DND-41 (cell line): ENCODE measurements at places on chromosomes 3 and 15.

DNA sequence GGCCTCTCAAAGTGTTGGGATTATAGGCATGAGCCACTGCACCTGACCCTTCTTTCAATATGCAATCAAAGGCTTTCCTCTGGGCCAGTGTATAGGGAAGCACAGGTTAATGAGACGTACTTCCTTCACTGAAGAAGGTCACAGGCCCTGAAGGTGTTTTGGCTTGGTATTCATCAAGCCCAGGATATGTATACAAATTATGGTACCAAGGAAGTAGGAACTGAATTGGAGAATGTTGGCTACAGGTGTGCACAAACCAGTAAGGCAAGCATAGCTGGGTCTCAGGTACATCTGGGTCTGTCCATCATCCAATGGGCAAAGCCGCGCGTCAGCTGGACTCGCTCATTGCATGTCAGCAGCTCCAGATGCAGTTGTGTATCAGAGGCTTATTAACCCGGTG lies 237.9 kb downstream of the ADAMTS17 start:
- DNase-seq = no peak

DNA sequence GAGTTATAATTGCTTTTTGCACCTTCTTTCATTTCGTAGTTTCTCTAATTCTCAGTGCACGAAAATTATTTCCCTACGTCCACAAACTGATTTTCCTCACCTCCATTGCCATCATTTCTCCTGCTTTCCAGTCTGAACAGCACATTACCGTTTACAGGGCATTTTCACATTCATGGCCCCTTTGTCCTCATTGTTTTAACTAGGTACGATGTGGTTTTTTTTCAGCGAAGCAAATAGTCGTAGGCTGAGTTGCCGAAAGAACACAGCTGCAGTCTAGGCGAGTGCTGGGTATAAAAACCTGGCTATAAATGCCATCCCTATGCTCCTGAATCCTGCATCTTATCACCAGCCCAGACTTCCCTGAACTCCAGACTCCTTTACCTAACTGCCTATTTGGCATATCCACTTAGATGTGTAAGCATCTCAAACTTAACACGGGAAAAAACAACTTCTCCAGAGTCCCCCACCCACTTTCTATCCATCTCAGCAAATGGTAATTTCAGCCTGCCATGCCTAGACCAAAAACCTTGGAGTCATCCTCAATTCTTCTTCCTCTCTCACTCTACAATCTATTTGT lies 691 bp upstream of the FSIP1 start:
- no peak for DNase-seq

GRCh38 chr3:191324936-191325335 lies 4.3 kb upstream of the CCDC50 start:
- no peak for DNase-seq

DNA sequence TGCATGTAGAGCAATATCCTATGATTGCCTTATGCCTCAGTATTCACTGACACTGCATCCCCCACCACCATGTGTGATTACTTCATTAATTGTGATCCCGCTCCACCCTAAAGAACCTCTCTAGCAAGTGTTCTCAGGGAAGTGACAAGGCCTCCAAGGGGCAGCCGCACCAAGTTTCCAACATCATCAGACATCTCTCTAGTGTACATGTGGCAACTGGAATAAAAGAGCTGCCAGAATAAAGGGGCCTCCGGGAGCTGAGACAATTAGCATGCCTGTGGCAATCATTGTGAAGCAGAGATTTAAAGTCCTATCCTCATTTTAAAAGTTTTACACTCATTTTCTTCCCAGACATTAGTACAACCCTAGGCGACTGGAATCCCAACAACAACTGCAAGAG lies 902.1 kb upstream of the SEMA6D start:
- DNase-seq = no peak

GRCh38 chr3:189944285-189945145 lies 176.2 kb downstream of the P3H2 start:
- no peak for DNase-seq

DNA sequence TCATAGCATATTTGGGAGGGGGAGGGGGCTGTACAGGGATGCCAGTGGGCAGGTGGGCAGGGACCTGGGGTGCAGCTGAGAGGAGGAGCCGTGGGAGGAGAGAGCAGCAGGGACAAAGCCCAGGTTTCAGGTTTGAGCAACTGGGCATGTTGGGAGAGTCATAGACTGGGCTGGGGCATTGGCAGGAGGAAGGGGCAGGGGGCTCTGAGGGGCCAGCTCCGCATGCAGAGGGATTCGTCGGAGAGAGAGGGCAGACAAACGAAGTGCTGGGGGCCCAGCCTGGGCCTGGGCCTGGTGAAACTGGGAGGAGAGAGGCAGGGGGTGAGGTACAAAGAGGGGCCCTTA lies 25.2 kb downstream of the RASGRF1 start:
- no peak for DNase-seq

DNA sequence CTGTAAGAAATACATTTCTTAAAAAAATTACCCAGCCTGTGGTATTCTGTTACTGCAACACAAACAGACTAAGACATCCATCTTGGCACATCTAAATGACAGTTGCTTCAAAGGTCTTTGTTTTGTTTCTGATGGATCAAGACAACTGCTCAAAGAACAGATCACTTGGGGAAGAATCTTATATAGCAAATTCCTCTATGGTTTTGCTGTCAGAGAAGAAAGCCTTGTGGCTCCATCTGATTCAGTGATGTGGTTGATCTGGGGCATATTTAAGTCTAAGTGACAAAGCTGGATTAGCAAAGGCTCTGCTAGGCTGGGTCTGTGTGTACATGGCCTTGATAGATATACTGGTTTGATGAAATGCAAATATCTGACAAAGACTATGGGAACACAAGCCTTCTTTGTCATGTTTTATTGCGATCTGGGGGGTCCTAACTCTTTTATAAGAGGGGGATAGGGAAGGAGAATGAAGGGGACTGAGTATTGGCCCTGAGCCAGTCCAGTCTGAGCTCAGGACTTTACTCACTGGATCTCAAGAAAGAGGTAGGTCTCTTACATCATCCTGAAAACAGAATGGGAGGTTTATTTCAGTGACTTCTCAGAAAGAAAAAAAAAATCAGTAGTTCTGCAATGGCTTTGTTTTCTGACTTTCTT lies 14.3 kb upstream of the LIMD1 start:
- DNase-seq = no peak

GRCh38 chr15:77527164-77527778 lies 105.4 kb downstream of the LINGO1 start:
- DNase-seq = peak; percentile 70

DNA sequence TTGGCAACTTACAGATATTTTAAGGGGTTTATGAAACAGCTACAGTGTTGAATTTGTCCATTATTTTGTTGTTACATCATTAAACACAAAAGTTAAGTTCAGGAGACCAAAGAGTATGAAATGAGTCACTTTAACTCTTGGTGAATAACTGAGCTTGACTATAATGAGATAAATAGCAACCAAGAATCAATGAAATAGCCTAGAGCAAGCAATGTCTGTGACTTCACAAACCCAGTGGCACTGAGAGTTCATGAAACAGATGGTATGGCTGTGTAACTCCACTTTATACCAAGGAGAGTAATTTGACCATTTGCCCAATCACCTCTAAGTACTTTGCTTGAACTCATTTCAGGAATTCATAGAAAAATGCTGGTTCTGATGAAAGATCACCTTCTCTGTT lies 169.6 kb upstream of the GADL1 start:
- DNase-seq = no peak

- no peak for DNase-seq
Observed at GRCh38 chr3:188559072-188559429, 405.1 kb downstream of the LPP start.

DNA sequence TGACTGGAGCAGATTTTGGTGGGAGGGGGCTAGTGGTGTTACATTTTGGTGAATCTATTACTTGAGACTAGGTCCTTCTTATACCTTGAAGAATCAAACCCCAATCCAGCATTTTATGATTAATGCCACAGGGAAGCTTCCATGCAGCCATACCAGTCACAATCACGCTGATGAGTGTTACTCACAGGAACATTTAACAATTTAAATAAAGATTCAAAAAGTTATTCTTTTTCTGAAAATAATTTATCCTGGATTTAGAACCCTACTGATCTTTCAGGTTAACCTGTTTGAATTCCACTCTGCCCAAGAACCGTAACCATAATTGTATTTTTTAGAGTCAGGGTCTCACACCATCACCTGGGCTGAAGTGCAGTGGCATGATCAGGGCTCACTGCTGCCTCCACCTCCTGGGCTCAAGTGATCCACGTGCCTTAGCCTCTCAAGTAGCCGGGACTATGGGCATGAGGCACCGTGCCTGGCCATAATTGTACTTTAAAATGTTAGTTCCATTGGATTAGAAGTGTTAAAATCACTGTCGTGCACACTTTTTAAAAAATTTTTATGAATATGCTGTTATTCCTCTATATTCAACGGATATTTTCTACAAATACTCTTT lies 929 bp upstream of the MTMR10 start:
- DNase-seq = peak; percentile 6

DNA sequence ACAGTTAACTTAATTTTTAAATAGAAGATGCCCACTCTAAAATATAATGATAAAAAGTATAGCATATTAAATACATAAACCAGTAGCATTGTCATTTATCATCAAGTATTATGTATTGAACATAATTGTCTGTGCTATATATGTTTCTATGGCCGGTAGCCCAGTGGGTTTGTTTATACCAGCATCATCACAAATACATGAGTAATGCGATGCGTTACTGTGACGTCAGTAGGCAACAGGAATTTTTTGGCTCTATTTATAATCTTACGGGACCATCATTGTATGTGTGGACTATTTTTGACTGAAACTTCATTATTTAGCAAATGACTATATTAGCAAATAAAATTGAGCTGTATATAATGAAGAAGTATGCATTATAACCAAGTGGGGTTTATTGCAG lies 82.1 kb downstream of the FLNB start:
- DNase-seq = no peak

- DNase-seq = no peak
Observed at GRCh38 chr15:44102675-44103254, 92.3 kb downstream of the FRMD5 start.

- no peak for DNase-seq
Observed at GRCh38 chr3:24890012-24890411, 395.4 kb upstream of the THRB start.

- DNase-seq = no peak
Observed at GRCh38 chr3:33537133-33537532, 96.9 kb upstream of the UBP1 start.

GRCh38 chr3:72310419-72311380 lies 525.8 kb upstream of the PROK2 start:
- no peak for DNase-seq

DNA sequence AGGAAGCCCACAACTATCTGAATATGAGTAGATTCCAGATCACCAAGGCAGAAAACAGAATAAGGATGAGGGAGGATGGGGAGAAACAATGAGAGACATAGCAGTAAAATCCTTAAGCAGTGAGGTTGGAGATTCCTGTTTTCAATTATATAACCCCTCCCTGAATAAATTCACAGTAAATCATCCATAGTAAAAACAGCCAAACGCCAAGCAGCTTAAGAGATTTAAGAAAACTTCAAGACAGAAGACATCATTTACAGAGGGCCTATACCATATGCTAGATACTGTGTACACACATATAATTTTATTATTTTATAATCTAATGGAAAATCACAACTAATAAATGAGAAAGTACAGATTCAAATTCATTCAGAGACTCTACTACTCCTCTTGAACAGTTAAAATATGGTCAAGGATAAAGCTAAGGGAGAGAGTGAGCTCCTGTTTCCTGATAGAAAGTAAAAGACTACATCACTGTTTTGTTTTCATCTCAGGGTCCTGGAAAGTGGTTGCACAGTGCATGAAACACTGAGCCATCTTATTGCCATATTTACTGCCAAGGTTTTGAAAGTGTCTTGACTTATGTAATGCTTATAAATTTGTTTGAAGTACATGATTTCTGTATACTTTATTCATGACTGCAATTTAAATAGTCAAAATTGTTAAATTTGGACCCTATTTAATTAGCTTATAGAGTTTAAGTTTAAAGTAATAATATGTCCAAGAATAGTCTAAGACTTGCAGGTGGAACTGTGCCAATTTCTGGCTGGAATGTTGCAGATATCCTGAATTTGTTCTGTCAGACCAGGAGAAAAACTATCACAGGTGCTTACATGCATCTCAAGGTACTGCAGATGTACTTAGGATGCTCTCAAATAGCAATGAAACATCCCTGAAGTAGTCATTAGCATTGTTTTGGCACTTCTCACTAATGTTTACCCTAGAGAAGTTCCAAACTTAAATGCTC lies 141.4 kb downstream of the TBL1XR1 start:
- no peak for DNase-seq

- no peak for DNase-seq
Observed at GRCh38 chr3:134365766-134366065, 8.5 kb downstream of the AMOTL2 start.

DNA sequence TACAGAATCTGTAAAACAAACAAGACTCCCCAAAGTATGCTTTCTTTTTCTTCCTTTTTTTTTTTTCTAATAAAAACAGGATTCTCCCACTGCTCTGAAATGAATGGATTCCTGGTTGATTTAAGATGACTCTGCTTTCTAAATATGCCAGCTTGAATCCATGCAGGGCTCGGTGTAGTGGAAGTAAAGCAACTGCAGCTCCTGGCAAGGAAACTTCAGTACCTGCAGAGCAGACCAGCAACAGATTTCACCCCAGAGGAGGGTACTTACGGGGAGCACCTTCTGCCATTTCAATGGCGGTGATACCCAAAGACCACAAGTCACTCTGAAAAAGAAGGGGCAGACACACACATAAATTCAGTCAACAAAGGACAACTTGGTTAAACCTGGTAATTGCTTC lies 150.5 kb upstream of the SLC2A2 start:
- no peak for DNase-seq

- DNase-seq = no peak
Observed at GRCh38 chr3:89571707-89572106, 464.3 kb downstream of the EPHA3 start.

GRCh38 chr3:38004415-38005075 lies 14.0 kb downstream of the VILL start:
- DNase-seq = peak; percentile 58

DNA sequence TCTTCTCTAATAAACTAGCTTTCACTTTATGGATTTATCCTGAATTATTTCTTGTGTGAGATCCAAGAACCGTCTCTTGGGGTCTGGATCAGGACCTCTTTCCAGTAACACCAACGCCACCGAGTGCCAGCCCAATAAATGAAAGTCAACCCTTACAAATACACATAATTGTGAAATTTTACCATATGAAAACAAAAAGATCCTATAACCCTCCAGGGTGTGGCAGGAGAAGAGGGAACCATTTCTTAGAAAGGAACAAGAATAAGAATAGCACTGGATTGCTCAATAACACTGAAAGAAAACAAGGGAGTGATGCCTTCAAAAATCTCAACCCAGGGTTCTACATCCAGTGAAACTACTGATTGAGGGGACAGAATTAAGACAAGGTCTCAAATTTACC lies 51.6 kb upstream of the ACKR4 start:
- DNase-seq = no peak

- DNase-seq = no peak
Observed at GRCh38 chr3:155983834-155984474, 113.5 kb downstream of the GMPS start.

DNA sequence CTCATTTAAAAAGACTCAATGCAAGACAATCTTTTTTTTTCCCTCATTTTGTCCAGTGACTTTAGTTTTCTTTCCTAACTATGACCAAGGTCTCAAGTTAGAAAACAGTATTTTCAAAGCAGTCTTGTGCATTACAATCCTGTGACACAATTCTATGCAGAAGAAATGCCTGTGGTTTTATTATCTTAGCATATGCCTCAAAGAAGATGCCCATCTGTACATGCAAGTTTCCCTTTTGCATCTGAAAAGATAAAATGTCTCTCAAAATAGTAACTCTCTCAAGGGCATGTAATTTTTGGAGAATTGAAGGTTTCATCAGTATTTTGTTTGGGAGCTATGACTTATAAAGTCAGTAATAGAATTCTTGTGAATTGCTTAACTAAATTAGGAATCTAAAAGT lies 292.0 kb upstream of the SUCLG2 start:
- DNase-seq = no peak
